ENCODE measurements at places on chromosomes 6 and 20.

DNA sequence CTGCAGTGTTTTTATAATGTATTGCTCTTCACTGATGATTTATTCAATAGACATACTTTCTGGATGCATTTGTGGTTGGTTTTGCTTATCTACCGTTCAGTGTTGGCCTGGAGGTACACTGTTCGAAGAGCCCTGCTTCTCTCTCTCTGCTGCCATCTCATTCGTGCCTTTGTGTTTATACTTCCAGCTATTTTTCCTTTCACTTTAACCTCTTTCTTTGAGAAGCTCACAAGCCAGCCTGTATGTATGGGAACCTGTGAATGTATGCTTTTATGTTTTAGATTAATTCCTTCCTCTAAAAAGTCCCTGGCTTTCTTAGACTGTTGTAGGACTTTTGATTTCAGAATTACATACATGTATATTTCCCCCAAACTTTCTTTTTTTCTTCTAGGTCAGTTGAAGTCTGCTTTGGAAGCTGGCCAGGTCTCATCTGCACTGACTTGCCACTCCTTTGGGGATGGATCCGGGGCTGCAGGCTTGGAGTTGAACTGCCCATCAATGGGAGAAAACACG is 83.0 kb downstream of the SCAND1 start:
- DNase-seq: no peak

DNA sequence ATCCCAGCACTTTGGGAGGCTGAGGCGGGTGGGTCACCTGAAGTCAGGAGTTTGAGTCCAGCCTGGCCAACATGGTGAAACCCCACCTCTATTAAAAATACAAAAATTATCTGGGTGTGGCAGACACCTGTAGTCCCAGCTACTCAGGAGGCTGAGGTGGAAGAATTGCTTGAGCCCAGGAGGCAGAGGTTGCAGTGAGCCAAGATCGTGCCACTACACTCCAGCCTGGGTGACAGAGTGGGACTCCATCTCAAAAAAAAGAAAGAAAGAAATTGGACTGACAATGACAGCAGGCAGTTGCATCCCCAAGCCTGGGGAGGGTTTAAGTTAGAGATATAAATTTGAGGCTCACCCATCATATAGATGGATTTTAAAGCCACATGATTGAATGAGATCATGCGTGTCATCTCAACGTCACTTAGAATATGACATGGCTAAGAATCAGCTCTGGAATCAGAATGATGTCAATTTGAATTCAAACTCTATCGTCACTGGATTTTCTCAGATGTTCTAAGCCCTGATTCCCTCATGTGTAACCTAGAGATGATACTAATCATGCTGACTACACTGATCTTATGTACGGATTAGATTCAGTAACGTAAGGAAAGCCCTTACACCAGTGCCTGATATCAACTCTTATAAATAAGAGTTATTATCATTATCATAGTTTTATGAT is 534.0 kb upstream of the JARID2 start:
- DNase-seq: no peak

DNA sequence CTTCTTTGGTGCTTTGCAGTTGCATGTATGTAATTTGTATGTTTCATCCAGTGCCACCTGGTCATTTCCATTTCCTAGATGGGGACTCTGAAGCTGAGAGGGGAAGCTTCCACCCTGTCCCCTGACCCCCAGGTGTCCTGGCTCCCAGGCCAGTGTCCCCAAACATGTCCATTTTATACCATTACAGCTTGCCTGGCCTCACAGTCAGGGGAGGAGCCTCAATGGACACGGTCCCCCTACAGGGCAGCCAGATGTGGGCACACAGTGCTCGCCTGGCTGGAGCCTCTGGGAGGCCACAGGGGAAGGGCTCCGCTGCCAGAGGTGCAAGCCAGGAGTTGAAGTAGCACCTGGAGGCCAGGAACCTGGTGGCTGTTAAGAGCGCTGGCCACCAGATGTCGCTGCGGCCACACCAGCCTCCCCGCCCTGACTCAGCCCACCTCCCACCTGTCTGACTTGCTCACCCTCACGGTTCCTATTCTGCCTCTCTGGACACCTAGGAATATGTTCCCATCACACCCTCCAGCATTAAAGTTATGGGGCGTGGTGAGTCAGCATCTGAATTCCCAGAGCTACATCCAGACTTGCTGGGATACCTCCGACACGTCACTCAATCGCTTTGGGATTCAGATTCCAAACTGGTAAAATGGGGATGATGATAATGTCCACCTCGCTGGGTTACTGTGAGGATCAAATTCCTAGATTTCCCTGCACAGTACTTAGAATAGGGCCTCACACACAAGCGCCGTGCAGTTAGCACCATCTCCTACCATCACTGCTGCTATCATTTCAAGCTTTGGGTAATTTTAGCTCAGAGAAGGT is 107.4 kb downstream of the SULF2 start:
- DNase-seq: peak; percentile 86

DNA sequence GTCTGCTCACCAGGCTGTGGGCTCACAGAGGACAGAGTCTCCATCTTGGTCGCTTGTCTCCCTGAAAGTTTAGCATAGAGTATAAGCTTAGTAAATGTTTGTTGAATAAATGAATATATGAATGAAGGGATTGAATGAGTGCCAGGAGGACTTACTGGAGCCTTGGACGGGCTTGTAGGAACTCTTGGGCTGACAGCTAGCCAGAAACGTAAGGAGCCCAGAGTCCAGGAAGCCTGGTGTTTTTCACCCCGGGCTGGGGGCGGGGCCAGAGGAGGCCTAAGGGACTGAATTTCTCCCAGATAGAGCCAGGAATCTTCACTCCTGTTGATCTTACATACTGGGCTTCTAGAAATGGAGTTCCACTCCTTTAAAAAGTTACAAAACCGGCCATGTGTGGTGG is 68.5 kb upstream of the SRSF6 start:
- DNase-seq: no peak

DNA sequence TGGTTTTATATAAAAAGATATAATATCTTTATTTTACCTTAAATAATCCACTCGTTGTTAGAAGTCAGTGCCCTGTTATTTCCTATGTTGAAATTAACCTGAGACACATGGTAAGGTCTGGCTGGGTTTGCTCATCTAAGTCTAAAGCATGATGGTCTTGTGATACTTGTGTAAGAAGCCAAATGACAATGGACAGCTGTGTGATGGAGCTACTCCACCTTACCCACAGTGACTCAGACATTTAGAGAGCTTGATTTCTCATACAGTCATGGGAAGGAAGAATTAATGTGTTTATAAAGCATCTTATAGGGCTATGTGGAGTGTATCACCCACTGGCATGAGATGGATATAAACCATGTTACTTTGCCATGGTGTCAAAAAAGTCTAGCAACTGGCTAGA is 11.7 kb downstream of the CTCFL start:
- no peak for DNase-seq

GRCh38 chr6:85192186-85192585 is 257.7 kb upstream of the NT5E start:
- DNase-seq: no peak

DNA sequence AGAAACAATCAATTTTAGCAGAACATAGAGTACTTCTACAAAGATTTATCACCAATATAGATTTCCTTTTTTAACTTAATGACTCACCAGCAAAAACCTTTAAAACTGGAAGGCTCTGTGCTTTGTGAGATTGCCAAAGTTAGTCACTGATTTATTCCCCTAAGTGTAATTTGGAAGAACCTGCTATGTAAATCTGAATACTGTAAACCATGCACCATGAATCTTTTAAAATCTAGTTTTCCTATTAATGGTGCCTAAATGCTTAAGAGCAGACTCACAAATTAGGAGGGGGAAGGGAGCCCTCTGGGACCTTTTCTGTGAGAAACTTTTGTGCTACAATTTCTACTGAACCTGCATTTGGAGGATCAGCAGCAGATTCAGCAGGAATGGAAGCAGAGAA is 57.8 kb upstream of the PNRC1 start:
- DNase-seq: no peak

DNA sequence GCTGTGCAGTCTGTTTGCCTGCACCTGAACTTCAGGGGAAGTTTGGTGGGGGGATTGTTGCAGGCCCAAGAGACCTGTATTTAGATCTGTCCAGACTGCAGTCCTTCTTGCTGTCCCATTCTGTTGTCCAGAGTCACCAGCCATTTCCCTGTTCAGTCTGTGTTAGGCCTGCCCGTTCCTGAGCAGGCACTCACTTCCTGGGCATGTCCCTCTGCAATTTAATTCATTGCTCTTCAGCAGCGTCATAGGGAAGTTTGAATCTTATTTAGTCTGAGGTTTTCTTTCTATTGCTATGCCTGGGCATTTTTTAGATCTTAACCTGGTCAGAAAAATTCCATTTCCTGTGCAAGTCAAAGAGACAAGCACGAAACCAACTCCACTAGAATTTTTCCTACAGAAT is 190.2 kb downstream of the DTNBP1 start:
- DNase-seq: no peak

- no peak for DNase-seq
These were observed 86.7 kb downstream of the SYNJ2 start for GRCh38 chr6:158068156-158068892.
